Foreskin melanocyte (primary cell): ENCODE measurements at places on chromosomes 16 and 17.

DNA sequence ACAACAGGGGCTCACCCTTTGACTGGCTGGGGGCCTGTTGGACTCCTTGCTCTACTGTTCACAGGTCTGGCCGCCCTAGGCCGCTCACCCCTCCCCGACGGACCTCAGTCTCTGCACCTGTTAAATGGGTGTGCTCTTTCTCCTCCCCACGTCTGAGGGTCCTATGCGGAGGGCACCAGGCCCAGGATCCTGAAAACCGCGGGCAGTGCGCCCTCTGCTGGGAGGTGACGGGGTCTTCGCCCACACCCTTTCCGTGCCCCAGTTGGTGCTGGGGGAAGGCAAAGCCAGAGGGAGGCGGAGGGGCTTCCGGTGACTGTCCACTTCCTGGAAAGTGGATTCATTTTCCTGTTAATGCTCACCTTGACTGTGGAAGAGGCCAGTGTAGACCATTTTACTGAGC is 1010.9 kb downstream of the KCNJ18 start:
- no peak for DNase-seq

DNA sequence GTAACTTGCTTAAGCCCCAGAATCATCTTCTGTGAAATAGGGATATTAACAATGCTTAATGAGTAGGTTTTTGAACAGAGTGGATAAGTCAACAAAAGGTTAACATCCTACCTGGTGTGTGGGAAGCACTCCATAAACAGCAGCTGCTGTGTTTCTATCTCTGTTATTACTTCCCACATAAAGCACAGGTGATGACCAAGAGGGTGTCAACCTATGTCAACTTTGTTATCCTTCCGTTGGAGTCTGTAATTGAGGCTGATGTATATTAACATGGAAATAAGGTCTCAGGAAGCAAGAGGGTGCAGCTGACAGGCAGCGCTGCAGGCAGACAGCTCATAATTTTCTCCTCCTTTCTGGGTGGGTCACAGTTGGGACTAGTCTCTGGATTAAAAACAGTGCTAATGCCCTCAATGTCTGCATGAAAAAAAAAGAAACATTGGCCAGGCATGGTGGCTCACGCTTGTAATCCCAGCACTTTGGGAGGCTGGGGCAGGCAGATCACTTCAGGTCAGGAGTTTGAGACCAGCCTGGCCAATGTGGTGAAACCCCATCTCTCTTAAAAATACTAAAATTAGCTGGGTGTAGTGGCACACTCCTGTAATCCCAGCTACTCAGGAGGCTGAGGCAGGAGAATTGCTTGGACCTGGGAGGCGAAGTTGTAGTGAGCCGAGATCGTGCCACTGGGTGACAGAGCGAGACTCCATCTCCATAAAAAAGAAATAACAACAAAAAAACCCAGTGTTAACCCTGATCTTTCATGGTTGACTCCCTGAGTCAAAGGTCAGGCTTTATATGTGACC is 269.6 kb downstream of the SNX29 start:
- DNase-seq, result no peak

DNA sequence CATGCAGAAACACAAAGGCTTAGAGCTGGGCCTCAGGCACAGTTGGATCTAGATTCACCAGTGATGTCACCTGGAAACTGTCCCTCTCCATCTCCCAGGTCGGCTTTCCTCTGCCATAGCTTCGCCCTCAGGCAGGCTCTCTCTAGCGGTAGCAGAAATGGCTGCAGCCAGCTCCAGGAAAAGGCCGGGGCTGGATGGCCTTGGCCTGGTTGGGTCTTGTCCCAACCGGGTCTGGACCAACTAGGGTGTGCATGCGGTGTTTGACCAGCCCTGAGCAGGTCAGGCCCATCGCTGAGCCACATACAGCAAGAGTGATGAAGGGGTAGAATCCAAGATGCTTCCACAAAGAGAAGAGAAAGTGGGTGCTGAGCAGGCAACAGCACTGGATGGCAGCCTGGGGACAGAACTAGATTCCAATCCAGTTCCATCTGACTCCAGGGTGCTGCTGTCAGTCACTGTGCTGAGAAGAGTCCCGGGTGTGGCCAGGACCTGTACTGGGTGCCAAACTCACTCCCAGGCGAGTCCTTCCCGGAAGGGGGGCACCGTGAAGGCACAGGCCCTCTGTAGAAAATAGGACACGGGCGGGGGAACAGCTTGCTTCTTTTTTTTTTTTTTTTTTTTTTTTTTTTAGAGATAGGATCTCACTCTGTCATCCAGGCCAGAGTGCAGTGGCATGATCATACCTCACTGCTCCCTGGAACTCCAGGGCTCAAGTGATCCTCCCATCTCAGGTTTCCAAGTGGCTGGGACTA is 51.8 kb downstream of the SOCS3 start:
- no peak for DNase-seq

- DNase-seq, result no peak
These were observed 498.5 kb upstream of the ZFHX3 start for GRCh38 chr16:73546341-73546845.

GRCh38 chr16:31201582-31202413 is 762 bp downstream of the PYCARD start:
- no peak for DNase-seq

DNA sequence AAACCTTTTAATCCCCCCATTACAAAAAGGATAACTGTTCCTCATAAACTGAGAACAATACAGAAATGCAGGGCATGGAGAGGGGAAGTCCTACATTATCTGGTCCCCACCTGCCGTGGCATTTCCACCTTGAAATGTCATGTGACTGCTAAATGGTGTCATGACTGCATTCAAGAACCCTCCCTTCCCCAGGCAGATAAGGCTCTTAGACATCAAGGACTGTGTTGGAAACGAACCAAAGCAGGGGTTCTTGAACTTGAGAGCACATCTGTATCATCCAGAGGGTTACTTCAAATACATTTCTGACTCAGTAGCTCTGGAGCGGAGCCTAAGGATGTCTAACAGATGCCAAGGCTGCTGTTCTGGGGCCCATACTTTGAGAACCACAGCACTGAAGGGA is 18.4 kb downstream of the CMTM3 start:
- no peak for DNase-seq

DNA sequence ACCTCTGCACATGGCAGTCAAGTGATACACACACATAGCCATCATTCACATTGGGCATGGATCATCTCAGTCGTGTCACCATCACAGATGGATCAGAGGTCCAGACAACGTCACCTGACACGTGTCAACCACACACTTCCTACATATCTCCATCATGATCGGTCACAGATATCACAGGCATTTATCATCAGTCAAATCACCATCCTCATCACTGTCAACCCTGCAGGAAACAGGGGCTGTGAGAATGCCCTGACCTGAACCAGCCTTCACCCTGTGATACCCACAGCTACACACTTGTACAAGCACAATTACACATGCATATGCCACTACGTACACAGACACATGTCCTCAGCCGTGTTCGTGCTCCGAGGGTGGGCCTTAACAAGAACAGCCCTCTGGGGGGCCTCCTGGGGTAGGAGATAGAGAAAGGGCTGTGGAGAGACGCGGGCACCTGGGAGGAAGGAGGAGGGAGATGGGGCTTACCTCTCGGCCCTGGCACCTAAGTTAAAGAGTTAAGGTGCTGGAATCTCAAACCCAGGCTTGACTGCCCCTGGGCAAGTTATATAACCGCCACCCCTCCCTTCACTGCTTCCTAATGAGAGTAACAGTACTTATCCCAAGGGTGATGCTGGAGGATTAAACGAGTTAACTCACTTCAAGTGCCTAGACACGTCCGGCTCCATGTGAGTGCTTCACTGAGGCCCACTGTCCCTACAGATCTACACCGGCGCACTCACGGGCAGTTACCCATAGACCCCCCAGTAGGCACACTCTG is 1.1 kb downstream of the SLC12A4 start:
- no peak for DNase-seq

- no peak for DNase-seq
These were observed 147.1 kb downstream of the RPTOR start for GRCh38 chr17:80691784-80692183.

DNA sequence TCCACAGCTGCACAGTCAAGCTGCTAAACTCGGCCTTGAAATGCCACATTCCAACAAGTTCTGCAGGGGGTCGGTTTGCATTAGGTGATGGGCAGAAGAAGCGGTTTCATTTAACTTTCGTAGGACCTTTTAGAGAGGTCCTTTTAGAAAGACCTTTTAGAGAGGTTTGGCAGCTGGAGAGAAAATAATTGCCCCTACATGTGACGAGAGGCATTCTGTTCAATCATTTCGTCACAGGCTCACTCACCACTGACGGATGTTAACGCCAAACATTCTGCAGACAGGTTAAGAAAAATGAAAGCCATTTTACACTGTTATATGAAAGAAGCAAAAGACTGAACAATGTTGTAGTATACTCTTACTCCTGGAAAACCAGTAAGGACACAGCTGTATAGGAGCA is 76.5 kb upstream of the ZNF423 start:
- DNase-seq, result no peak
